ENCODE measurements at places on chromosomes 4 and X.

- no peak for DNase-seq
Observed at GRCh38 chrX:39247536-39247935, 446.3 kb downstream of the MID1IP1 start.

- no peak for DNase-seq
Observed at GRCh38 chr4:119493886-119494285, 134.7 kb downstream of the PDE5A start.

DNA sequence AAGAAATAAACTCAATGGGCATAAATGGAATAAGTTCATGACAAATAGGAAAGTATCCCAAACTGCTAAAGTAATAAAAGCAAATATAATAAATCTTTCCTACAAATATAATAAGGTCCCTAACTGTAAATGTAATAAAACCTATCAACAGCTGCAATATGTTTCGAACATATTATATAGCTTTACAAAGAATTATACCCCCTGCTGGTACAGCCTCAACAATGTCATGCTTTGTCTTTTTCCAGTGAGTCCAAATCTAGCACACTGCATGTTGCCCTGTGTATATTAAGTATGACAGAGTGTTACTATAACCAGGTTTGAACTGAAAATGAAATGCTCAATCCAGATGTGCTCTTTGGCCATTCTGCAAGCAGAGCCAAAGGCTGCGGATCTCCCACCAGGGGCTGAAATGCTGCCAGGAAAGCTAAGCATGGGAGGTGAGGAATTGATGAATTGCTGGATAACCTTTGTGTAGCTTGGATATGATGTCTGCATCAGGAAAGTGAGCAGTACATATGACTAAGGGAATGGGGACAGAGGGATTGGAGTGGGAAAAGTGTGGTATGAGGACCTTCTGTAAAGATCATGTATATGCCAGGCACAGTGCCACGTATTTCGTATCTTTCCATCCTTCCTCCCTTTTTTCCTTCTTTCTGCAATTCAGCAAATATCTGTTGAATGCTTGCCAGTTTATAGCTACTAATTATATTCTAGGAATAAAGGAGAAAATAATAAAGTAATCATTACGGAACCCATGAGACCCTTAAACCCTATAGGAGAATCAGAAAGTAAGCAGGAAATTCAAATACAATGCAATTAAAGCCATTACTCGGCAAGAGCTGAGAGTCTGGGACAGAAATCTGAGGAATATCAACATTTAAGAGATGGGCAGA, 954.6 kb upstream of the LCORL start:
- no peak for DNase-seq

- no peak for DNase-seq
Observed at GRCh38 chr4:123398066-123398852, 1.7 kb downstream of the SPRY1 start.

DNA sequence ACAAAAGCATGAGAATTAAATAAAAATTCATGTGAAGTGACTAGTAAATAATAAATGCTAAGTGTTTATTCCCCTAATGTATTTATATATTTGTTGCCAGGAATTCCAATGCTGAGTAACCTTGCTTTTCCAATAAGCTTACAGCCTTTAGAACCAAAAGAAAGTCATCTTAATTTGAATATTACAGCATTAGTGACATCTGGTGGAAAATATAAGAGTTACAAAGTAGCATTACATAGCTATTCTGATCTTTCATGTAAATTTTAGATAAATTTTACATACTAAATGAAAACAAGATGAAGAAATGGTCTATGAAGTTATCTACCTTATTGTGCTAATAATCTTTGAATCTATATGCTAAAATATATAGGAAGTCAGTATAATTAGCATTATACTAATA, 10.4 kb downstream of the MAD2L1 start:
- DNase-seq, result no peak

- no peak for DNase-seq
Observed at GRCh38 chr4:57270346-57270745, 160.2 kb upstream of the IGFBP7 start.

- no peak for DNase-seq
Observed at GRCh38 chr4:8171266-8171665, 12.7 kb upstream of the ABLIM2 start.

DNA sequence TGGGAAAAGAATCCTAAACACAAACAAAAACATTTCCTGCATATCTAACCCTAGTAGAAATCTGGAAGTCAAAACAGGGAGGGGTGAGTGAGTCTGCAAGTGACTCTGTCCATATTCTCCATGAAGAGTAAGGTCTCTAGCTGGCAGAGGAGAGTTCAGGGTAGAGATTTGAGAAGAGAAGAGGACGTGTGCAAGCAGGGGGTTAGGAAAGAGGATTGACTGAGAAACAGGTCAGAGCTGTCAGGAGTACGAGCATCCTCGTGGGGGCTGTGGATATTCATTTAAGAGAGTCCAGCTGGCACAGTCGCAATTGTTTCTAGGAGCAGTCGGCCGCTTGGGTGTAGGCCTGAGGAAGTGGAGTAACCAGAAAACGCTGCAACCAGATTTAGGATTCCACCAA, 27.9 kb downstream of the PROM1 start:
- no peak for DNase-seq

DNA sequence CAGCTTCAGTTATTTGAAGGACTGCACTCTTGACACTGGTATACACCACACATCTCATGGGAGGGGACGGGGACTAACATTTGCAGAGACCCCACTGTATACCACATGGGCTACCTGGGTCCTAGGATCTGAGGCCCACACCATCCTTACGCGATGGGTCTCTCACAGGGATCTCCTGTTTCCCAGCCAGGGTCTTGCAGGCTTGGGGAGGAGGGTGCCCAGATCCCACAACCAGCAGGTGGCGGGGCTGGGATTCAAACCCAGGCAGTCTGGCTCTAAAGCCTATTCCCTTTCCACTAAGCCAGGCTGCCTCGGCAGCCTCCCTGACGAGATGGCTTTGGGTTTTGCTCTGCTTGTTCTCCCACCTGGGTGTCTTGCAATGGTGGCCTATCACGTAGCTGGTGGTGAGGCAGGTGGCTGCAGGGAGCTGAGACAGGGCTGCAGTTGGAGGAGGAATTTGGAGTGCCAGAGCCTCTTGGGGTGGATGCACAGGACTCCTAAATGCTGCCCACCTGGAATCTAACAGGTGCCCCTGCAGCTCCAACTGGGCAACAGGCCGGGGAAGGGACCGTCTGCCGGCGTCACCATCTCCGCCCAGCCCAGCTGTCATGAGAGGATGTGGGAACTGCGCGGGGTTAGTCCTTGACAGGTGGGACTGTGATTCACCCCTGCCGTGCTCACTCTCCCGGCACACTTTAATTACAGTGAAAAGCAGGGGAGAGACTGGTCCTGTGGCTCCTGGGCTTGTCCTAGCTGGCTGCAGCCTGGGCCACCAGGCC, 110.7 kb downstream of the PSAPL1 start:
- no peak for DNase-seq

DNA sequence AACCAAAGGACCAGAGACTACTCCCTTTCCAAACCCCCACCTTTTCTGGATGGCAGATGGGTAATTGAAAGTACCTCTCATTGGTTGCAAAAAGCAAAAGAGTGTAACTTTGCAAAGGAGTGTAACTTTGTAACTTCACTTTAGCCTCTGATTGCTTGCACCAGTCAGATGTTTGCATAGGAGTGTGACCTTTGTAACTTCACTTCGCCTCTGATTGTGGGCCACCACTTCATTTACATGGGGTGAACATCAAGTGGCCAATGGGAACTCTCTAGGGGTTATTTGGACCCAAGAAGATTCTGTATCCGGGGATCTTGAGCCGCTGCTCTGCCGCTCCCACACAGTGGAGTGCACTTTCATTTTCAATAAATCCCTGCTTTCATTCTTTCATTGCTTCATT, 9.9 kb upstream of the SLC25A43 start:
- no peak for DNase-seq

DNA sequence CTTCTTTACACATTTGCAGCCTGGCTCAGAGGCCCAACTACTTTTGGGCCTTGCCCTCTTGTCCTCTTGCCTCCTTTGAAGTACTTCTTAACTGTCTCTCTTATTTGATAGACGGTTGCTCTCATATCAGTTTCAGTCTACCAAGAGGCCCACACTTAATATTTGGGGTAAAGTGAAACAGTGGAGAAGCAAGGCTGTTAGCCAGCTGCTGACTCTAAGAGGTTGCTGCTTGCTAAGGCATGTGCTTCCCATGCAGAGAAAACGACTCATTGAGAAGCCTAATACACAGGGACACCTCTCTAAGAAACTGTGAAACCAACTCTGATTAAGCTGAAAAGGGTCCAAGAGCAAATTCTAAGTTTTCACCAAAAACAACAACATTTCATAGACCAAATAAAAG, 94.6 kb downstream of the PPP3CA start:
- DNase-seq, result no peak

GRCh38 chr4:41455206-41455605, 82.8 kb upstream of the LIMCH1 start:
- DNase-seq, result no peak

- DNase-seq, result no peak
Observed at GRCh38 chrX:45434231-45434630, 233.6 kb upstream of the DIPK2B start.

GRCh38 chr4:143195581-143195980, 10.9 kb downstream of the USP38 start:
- no peak for DNase-seq

DNA sequence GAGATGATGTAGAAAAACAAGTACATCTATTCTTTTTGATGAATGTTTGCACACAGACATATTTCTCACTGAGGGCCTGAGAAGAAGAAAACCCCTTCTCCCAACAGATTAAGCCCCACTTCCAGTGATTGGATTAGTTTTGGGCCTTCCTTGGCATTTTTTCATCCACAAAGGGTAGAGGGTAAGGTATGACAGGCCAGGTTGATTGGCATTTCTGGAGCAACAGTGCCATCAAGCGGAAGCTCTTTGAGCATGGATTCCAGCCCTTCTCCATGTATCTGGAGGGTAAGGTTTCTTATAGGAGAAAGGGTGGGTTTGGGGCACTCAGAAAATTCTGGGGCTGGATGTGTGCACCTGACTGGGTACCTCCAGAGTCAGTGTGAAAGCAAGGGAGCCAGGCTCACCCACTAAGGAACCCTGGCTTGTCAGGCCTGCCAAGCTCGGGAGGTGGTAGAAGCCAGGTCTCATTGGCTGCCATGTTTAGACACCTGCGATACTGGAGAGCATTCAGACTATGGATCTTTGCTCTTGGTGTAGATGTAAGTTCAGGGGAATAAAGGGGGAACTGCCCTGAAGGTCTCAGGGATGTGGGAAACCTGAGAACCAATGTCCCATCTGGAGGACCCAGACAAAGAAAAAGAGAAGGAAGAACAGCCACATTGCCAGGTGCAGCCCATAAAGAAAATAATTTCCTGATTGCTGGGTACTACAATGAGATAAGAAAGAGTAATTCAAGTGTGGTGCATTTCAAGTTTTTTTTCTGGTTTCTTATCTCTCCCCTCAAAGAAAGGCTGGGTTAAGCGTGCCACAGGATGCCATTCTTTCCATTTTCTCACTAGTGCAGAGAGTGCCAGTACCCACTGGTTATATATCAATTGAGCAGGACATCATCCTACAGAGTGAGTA, 222.3 kb upstream of the AGTR2 start:
- DNase-seq, result no peak

DNA sequence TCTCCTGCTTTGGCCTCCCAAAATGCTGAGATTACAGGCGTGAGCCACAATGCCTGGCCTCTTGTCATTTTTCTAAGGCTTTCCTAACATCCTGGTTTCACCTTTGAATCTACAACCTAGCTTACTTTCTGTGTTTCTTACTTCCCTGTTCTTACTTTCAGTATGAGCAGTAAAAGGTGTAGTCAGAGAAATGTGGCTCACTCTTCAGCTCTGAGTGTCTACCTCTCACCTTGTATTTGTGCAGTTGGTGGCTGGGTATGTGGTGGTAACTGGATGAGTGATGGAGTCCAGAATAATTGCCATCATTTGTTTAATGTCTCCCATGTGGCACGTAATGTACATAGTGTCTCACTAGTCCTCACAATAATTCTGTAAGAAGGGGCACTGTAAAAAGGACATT, 19.1 kb upstream of the CXCL11 start:
- no peak for DNase-seq

- DNase-seq, result no peak
Observed at GRCh38 chrX:11952176-11952720, 186.0 kb upstream of the FRMPD4 start.

DNA sequence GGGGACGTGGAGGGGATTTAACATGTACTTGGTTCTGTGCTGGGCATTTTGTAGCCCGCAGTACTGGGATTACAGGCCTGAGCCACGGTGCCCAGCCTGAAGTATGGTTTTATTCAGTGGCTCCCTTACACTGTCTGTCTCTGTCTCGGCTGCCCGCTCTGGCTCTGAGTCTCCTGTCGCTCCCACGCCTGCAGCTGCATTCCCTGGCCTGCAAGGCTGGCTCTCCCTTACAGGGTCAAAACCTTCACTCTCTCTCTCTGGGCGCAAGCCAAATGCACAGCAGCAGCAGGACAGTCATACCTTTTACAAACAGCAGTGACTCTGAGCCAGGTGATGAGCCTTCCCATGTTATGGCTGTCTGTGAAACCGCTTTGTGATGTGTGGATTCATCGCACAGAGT, 72.1 kb downstream of the HTRA3 start:
- DNase-seq, result no peak

DNA sequence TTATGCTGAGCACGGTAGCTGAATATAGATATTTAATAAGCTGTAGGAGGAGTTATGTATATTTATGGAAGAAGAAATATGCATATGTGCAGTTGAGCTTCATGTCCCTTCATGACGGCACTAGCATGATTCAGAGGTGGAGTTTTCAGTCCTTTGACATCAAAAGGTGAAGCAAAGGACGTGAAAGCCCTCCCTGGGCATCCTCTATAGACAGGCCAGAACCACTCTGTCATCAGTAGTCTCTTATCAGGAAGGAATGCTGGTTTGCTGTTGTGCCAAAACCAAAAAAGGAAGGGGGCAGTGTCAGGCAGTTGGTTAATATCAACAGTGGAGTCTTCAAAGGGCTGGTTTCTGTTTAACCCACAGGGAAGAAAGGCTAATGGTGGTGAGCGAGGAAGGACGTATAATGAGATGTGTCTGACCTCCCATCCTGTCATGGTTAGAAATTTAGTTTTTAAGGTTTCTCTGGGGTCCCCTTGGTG, 23.5 kb upstream of the IL2 start:
- DNase-seq, result no peak

- no peak for DNase-seq
Observed at GRCh38 chrX:140099221-140099620, 133.9 kb upstream of the CXorf66 start.

DNA sequence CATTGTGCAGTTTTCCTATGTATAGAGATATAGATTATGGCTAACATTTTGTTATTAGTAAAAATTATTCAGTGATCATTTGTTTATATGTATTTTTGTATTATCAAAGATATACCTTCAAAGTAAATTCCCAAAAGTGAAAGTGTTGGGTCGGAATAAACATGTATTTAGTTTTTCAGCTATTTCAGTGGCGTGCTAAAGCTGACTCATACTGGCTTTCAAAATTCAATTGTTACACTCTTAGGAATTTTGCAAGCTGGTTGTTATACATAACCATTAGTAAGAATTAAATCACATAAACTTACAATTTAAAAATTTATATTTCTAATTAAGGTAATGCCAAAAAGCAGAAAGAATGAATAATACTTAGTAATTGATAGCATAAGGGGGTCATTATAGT, 288.4 kb upstream of the NRK start:
- no peak for DNase-seq

- no peak for DNase-seq
Observed at GRCh38 chrX:42920752-42921151, 142.8 kb upstream of the PPP1R2C start.

- DNase-seq, result no peak
Observed at GRCh38 chr4:177964061-177964460, 521.8 kb upstream of the AGA start.

GRCh38 chrX:119477812-119478232, 9.6 kb downstream of the SLC25A5 start:
- DNase-seq, result no peak
